ENCODE measurements at places on chromosomes 1 and 21. TPM values are rescaled to one million over a fixed set of nuclear protein-coding genes. Genes with fewer than 3 reads are reported as not detected.

DNA sequence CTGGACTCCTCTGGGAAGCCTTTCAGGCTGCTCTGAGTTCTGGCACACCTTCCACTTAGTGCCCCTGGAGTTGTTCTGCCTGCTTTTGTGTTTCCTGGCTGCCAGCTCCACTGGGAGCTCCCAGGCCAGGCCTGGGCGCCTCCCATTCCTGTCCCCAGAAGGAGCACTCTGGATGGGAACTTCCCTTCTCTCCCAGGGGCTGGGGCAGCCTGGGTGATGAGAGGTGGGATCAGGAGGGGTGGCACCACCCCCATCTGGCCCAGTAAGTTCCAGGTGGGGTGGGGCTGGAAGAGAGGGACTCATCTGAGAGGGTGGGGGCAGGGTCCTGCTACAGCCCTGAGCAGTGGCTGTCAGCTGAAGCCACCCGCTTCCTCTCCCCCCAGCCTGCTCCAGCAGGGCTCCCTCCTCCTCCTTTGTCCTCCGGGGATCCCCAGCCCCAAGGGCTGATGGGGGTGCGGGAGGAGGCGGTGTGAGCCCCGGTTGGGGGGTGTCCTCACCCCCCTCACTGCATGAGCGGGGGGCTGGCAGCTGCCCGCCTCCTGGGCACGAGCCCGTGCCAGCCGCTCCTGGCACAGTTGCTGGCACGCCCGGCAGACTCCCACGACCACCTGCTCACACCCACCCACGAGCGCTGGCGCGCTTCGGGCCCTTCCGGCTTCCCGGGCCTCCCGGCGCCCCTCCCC, 4.7 kb downstream of the FOXO6 start:
- DNase-seq = peak; percentile 53

GRCh38 chr1:114892194-114892918, 37.7 kb downstream of the SYCP1 start:
- no peak for DNase-seq

- no peak for DNase-seq
These were observed 90.2 kb downstream of the PBX1 start for GRCh38 chr1:164649146-164649545.

DNA sequence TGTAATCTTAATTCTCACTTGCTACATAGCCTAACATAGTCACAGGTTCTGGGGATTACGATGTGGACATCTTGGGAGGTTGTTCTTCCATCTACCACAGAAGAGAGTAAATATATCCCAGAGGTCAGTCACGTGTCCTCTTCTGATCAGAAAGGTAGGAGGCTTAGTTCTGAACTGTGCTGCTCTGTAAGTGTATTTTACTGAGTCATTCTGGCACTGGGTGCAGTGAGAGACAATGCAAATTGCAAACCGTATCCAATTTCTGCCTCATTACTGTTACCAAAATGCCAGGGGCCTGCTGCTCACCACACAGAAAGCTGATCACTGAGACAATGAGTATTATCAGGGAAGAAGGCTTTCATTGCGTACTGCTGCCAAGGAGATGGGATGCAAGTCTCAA, 104.0 kb downstream of the GABPA start:
- DNase-seq = no peak

DNA sequence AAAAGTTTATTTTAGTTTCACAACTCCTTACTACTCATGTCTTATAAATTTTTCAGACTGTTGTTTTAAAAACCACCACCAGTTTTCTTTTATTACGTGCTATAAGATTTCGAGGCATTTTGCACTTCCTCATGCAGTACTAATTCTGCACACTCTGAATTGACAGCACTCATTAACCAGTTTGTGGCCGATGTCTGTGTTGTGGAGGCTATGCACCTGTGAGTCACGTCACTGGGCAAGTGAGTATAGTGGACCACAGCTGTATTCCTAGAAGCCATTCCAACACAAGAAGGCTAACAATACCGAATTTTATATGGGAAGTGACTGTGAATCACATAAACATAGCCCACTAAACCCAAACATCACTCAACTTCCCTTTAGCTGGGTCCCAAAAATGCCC, 21.0 kb upstream of the SPATA6 start:
- no peak for DNase-seq

DNA sequence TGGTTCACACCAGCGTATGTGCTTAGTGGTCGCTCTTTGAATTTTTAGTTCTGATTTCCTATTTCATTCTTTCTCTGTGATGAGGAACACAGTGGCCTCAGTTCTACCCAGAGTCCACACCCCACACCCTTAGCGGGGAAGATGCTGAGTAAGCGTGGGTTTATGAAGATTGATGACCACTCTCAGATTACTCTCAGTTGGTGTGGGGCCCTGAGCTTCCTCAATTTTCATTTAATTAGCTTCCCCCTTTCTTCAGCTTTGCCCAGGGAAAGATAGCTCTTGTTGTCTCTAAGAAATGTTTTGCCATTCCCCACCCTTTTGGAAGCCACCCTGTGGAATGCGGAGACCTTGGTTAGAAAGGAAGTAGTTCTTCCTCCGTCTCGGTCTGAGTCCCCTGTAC, 299.9 kb upstream of the PROX1 start:
- DNase-seq = no peak

DNA sequence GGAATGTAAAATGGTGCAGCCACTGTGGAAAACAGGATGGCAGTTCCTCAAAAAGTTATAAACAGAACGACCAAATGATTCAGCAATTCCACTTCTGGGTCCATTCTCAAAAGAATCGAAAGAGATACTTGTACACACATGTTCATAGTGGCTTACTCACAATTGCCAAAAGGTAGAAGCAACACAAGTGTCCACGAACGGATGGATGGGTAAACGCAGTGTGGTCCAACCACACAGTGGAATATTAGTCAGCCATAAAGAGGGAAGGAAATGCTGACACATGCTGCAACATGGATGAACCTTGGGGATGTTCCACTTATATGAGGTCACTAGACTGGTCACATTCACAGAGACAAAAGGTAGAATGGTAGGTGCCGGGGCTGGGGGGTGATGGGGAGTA, 5.3 kb downstream of the KRTAP10-1 start:
- no peak for DNase-seq

Gene NEXN
- 0.39 TPM for polyA plus RNA-seq

DNA sequence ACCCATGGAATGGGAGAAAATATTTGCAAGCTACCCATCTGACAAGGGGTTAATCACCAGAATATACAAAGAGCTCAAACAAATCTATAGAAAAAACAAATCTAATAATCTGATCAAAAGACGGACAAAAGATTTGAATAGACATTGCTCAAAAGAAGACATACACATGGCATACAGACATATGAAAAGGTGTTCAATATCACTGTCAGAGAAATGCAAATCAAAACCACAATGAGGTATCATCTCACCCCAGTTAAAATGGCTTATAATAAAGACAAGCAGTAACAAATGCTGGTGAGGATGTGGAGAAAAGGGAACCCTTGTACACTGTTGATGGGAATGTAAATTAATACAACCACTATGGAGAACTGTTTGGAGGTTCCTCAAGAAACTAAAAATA, 600.9 kb downstream of the SMYD3 start:
- no peak for DNase-seq

- DNase-seq = no peak
These were observed 45.1 kb downstream of the TRPM2 start for GRCh38 chr21:44398499-44398898.

DNA sequence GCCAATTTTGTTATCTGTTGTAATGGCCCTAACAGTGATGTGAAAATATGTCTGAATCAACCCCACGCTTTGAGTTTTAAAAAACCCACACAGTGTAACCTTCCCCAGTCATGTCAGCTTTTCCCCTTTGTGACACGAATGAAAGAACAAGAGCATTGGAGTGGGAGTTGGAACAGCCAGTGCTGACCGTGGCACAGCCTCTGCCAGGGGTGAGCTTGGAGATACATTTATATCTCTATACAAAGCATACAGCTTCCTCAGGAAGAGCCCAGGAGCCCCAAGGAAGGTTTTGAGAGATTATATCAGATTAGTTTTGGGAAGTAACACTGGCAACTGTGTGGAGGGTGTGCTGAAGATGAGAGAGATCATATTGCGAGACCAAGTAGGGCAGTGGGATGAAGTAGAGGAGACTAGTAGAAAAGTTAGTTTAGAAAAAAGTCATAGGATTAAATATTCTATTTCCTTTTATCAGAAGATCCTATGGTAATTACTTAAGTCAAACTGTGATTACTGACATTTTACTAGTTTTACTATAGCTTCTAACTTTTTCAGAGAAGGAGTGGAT, 15.9 kb downstream of the LRRC8B start:
- no peak for DNase-seq

Measured in brain (organoid and tissue), 16 donors.